ENCODE measurements at places on chromosomes 5 and 9. TPM values are rescaled to one million over a fixed set of nuclear protein-coding genes. Genes with fewer than 3 reads are reported as not detected.
A peak's percentile ranks its signal among the peaks of the same experiment; 100 is the strongest.

- no peaks in the 10 kb centered on the region for H3K27me3 ChIP-seq
- H3K4me3 ChIP-seq: no peak overlapping the region
- H3K36me3 ChIP-seq: no peaks in the 10 kb centered on the region
- no peaks in the 10 kb centered on the region for H3K4me1 ChIP-seq
- DNase-seq: no peak
- no peak overlapping the region for H3K27ac ChIP-seq
Observed at GRCh38 chr9:10366171-10366779, 246.5 kb downstream of the PTPRD start.

- no peak overlapping the region for H3K27ac ChIP-seq
- peaks cover 2% of the 10 kb centered on the region for H3K4me1 ChIP-seq
- DNase-seq: no peak
- peaks cover 5% of the 10 kb centered on the region for H3K27me3 ChIP-seq
- H3K36me3 ChIP-seq: no peaks in the 10 kb centered on the region
Observed at GRCh38 chr5:146883511-146883910, 5.0 kb upstream of the PPP2R2B start.

IL11RA gene
- 17.6 TPM for total RNA-seq

DNA sequence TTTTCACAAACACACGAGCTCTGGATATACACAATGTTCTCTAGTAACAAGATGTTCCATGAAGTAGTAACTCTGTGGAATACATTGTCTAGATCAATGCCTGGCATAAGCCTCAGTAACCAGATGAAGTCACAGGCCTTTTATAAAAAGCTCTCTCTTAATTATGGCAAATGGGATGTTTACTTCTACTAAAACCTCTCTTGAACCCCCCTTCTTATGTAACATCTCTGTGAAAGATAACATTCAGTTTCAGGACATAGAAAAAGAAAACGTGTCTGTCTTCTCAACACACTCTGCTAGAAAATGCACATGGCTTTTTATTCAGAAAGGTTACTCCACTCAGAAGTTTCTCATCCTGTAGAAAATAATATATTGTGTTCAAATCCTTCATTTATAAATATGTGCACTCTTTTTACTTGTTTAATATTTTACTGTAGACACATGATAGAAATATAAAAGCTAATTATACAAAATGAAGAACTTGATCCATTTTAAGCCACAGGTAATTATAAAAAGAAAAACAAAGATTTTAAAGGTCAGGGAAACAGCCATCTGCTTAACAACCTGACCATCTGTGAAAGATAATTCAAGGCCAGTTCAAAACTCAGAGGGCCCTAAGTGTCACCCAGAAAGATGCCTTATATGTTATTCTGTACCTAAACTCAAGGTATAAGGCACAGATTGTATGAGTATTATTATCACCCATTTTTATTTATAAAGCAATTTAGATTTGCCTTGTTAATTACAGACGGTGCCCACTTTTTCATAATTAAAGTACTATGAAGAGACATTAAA is 812.0 kb downstream of the CDH18 start:
- no peaks in the 10 kb centered on the region for H3K27me3 ChIP-seq
- no peaks in the 10 kb centered on the region for H3K36me3 ChIP-seq
- no peaks in the 10 kb centered on the region for H3K4me1 ChIP-seq

DNA sequence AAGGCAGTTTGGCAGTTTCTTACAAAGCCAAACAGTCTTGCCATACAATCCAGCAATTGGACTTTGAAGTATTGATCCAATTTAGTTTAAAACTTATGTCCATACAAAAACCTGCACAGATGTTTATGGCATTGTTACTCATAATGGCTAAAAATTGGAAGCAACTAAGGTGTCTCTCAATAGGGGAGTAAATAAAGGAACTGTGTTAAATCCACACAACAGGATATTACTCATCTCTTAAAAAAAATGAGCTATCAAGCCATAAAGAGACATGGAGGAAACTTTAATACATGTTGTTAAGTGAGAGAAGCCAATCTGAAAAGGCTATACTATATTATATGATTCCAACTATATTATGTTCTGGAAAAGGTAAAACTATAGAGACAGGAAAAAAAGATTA is 313.6 kb upstream of the CD180 start:
- H3K4me1 ChIP-seq: no peaks in the 10 kb centered on the region
- no peak overlapping the region for H3K4me3 ChIP-seq
- no peak overlapping the region for H3K27ac ChIP-seq
- DNase-seq: no peak
- H3K36me3 ChIP-seq: no peaks in the 10 kb centered on the region

- no peak overlapping the region for H3K4me3 ChIP-seq
- no peaks in the 10 kb centered on the region for H3K36me3 ChIP-seq
- H3K4me1 ChIP-seq: no peaks in the 10 kb centered on the region
- no peak for DNase-seq
Observed at GRCh38 chr5:143331956-143332355, 71.5 kb downstream of the NR3C1 start.

CDHR2 gene
- total RNA-seq: 0.26 TPM

DNA sequence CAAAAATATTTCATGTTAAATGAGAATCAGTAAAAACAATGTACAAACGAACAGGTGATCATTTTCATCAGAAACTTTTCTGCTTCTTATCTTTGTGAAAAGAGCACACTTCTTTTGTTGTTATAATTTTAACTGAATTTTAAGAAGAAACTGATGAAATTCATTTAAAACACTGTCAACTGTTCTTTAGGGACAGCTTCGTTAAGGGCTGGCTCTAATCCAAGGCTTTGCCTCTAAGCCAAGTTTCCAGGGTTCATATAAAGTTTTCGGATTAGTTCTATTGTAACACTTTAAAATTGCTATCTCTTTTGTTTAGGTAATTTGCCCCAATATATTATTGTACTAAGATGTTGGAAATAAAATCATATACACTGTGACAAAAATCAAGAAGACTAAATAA is 559.2 kb downstream of the TUSC1 start:
- H3K27ac ChIP-seq: no peak overlapping the region
- no peaks in the 10 kb centered on the region for H3K36me3 ChIP-seq
- no peak overlapping the region for H3K4me3 ChIP-seq
- DNase-seq: no peak
- H3K27me3 ChIP-seq: no peaks in the 10 kb centered on the region

C1QTNF3 gene
- total RNA-seq: 25.6 TPM

GPX8 gene
- total RNA-seq: 49.6 TPM

IL4 gene
- total RNA-seq: not detected

NPR3 gene
- total RNA-seq: 33.9 TPM

GRCh38 chr5:56549096-56549886 is 266.1 kb upstream of the MAP3K1 start:
- no peak for DNase-seq
- no peaks in the 10 kb centered on the region for H3K36me3 ChIP-seq
- no peaks in the 10 kb centered on the region for H3K27me3 ChIP-seq
- no peak overlapping the region for H3K4me3 ChIP-seq
- peaks cover 22% of the 10 kb centered on the region for H3K4me1 ChIP-seq
- H3K27ac ChIP-seq: no peak overlapping the region

DNA sequence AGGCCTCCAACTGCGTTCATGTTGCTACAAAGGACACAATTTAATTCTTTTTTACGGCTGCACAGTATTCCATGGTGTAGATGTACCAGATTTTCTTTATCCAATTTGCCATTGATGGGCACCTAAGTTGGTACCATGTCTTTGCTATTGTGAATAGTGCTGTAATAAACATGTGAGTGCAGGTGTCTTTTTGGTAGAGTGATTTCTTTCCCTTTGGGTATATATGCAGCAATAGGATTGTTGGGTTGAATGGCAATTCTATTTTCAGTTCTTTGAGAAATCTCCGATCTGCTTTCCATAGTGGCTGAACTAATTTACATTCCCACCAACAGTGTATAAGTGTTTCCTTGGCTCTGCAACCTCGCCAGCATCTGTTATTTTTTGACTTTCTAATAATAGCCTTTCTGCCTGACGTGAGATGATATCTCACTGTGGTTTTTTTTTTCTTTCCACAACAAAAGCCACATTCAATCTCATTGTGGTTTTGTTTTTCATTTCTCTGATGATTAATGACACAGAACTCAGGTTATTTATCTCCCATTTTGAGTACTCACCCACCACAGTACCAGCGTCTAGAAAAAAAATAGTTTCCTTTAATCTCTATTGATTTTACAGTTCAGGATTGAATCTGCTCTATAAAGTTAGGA is 21.9 kb downstream of the ARRDC3 start:
- H3K36me3 ChIP-seq: no peaks in the 10 kb centered on the region
- H3K4me1 ChIP-seq: no peaks in the 10 kb centered on the region
- DNase-seq: no peak
- H3K27me3 ChIP-seq: no peaks in the 10 kb centered on the region
- H3K27ac ChIP-seq: no peak overlapping the region
- H3K4me3 ChIP-seq: no peak overlapping the region

GRCh38 chr5:93676704-93677103 is 64.7 kb downstream of the POU5F2 start:
- no peak overlapping the region for H3K27ac ChIP-seq
- no peak overlapping the region for H3K4me3 ChIP-seq
- H3K36me3 ChIP-seq: no peaks in the 10 kb centered on the region
- H3K4me1 ChIP-seq: no peaks in the 10 kb centered on the region
- DNase-seq: no peak

DNA sequence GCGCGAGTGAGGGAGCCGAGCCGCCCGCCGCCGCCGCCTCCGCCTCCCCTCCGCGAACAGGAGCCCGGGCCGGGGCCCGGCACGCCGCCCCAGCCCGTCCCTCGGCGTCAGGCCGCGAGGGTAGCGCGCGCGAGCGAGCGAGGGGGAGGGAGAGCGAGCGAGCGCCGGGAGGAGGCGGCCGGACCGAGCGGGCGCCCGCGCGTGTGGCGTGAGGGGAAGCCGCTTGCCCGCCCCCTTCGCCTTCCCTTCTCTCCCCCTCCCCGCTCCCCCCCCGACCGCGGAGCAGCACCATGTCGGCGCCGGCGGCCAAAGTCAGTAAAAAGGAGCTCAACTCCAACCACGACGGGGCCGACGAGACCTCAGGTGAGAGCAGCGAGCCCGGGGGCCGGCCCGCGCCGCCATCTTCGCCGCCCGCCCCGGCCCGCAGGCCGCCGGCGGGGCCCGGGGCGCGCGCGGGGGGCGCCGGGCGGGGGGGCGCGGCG is 312 bp downstream of the SET start:
- no peaks in the 10 kb centered on the region for H3K27me3 ChIP-seq
- peaks cover 25% of the 10 kb centered on the region for H3K4me1 ChIP-seq
- H3K36me3 ChIP-seq: peaks cover 8% of the 10 kb centered on the region
- H3K4me3 ChIP-seq: peak overlapping the region; percentile 90

FREM1 gene
- 2.4 TPM for total RNA-seq

CNTNAP3 gene
- total RNA-seq: 5.3 TPM

- H3K4me1 ChIP-seq: peaks cover 12% of the 10 kb centered on the region
- H3K27me3 ChIP-seq: no peaks in the 10 kb centered on the region
- H3K27ac ChIP-seq: no peak overlapping the region
Observed at GRCh38 chr9:34501889-34502425, 20.8 kb downstream of the ENHO start.
